GM13976 (cell line): ENCODE measurements at places on chromosomes 2 and 18.
A peak's percentile ranks its signal among the peaks of the same experiment; 100 is the strongest.

- no peak for DNase-seq
Observed at GRCh38 chr2:228700638-228701037, 519.2 kb upstream of the SPHKAP start.

DNA sequence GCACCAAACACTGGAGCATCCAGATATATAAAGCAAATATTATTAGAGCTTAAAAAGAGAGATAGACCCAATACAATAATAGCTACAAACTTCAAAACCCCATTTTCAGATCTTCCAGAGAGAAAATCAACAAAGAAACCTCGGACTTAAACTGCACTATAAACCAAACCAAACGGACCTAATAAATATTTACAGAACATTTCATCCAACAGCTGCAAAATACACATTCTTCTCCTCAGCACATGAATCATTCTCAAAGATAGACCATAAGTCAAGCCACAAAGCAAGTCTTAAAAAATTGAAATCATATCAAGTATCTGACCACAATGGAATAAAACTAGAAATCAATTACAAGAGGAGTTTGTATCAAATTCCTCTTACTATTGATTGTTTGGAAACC lies 140.2 kb upstream of the OTOS start:
- DNase-seq, result no peak

DNA sequence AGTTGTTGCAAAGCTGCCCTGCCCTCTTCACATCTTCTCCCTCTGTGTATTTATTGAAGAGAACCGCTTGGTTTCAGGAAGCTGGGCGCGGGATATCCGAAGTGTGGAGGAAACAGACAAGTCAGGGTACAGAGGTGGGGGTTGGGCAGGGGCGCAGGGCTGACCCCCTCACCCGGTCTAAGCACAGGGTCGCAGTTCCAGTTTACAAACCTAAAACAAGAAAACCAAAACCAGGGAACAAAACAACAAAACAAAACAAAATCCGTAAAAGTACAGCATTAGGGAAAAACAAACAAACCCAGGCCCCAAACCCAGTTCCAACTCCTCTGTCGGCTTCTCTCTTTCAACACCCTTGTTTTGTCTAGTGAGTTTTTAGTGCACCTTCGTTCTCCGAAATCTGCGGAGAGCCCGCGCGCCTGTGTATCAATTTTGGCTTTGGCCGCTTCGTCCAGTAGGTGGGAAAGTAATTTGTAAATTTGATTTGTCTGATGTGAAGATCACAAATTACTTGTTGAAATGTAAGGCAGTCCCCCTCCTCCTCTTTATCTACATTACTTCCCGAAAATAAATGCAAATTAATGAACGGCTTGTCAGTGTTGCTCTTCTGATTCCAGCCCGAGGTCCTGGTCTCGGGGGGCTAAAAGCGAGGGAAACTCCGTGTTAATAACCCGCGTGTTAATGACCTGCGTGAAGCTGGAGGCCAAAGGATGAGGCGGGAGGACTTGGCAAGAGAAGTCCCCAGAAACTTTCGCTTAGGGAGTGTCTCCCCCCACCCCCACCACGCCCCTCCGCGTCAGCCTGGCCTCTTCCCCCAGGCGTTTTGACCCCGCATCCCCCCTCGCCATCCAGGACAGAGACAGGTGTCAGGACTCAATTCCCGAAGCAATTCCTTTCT lies 6.9 kb downstream of the OTX1 start:
- no peak for DNase-seq

DNA sequence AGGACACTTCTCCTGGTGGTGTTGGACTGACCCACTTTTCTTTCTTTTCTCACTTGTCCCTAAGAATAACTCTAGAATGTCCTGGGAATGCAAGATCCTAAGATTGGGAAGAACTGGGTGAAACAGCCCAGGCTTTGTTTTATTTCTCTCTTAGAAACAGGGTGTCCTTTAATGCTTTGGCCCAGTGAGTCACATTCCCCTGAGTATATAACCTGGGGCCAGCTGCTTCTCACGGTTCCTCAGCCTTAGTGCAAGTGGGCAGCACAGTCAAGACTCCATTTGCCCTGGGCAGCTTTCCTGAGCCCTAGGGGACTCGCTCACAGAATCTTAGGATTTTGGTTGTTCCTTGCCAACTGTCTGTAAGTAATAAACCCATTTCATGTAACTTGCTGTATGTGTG lies 355.0 kb downstream of the DSC3 start:
- DNase-seq, result no peak

DNA sequence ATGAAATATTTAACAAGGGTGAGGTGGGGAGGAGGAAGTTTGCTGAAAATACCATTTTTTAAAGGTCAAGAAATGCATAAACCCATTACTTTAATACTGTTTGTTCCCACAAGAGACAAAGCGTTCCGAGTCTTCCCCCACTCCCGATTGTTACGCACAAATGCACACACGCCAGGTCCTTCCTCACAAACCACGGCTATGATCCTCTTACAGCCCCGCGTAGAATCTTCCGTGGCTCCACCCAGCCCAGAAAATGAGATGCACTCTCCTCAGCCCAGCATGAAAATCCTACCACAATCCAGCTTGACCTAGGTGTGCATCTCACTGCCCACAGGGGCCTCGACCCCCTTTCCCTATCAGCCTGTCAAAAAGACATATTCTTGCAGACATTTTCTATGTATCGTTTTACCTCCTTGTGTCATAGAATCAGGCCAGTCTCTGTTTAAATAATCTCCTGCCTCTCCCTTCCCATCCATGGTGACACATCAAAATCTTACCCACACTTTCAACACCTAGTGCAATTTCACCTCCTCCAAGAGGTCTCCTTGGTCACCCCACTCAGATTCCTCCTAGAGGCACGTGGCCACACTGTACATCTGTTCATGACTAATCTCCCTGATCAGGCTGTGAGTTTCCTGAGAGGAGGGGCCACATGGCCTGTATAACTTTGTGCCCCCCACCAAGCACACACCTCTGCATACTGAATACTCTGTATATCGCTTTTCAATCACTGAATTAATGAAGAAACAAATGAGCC lies 491.0 kb upstream of the KLHL29 start:
- DNase-seq, result no peak

DNA sequence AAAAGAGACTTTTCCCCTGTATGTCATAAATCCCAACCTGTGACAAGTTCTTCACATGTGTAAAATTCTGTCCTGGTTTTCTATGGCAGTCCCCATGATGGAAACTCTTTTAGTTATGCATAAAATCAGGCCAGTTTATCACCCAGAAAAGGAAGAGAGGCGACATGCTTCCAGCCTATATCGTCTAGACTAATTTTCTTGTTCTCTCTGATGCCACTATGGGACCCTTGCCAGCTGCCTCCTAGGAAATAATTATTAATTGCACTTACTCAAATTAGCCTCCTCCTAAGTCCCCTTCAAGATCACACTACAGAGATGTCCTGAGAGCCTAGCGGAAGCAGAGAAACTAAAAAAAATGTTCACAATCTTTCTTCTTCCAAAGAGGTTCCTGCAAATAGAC lies 722.4 kb downstream of the NRXN1 start:
- DNase-seq, result no peak

- DNase-seq, result no peak
Observed at GRCh38 chr18:48599391-48599790, 60.6 kb downstream of the CTIF start.

DNA sequence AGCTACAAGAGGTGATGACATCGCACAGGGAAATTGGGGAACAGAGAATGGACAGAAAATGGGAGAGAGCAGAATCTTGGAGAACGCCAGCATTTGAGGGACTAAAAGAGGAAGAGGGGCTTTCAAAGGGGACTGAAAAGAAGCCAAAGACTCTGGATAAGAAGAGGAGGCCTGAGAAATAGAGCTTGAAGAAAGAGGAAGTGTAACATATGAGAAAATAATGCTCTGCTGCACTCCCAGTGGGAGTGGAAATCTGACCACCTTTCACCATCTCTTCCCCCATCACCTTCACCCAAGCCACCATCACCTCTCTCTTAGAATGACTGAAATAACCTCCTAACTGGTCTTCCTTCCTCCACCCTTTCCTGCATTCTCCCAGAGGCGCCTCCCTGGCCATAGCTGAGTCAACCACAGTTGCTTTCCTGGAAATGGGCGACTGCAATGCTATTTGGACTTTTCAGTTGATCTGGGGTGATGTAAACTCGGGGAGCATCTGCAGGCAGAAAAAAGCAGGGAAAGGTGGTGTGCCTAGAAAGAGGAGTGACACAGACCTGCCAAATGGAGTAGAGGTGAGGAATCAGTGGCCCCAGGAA lies 16.8 kb downstream of the CXCR1 start:
- peak; percentile 34 for DNase-seq

DNA sequence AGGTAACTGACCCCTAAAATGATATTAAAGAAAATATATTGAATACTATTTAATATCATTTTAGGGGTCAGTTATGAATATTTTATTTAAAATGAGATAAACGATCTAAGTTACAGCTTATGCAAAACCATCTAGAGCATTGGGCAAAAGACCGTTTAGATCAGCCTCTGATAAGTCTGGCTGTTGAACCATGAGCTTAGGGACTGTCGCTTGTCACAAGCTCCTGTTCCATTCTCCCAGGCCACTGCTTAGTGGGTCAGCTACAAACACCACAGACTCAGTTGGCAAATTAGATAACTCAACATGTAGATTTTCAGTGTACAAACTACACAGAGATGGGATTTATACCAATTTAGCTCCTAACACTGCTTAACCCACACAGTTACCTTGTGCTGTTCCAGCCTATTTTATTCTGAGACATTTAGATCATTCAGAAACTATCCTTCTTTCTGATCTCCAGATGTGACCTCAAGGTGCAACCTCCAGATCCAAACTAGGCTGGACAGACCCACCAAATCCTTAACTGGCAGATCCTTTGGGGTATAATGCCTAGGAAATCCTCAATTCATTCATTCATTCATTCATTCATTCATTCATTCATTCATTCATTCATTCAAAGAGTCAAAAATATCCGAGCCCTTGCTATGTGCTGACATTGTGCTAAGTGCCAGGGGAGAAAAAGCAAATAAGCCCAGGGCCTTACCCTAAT lies 82.8 kb downstream of the HRH4 start:
- DNase-seq, result no peak

DNA sequence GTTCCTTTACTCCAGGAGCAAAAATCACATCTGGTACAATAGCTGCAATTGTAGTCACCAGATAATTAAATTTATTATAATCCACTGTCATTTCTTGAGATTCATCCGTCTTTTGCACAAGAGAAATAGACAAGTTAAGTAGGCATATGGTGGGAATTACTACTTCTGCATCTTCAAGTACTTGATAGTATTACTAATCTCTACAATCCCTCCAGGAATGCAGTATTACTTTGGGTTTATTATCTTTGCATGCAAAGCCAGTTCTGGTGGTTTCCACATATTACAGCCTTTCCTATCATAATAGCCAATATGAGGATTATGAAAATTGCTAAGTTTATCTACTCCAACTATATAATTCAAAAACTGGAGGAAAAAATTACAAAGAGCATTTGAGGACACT lies 254.1 kb downstream of the IKZF2 start:
- DNase-seq, result no peak

- DNase-seq, result no peak
Observed at GRCh38 chr2:113275556-113276215, 3.0 kb downstream of the PAX8 start.

DNA sequence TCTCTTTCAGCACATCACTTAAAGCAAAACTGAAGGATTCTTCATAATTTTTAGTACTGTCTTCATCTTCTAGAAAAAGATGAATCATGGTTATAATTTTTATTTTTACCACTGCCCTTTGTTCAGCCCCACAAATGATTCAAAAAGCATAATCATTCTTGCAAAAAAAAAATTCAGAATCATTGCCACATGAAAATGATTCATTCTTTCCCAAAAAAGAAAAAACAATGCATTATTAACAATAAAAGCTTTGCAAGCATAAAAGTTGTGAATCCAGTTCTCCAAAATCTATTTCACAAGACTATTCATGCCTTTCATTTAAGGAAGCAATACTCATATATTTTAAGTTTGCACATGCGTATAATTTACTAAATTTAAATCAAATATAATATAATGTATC lies 204.8 kb downstream of the RBM43 start:
- DNase-seq, result no peak

GRCh38 chr2:165877565-165878550 lies 75.7 kb downstream of the TTC21B start:
- DNase-seq, result peak; percentile 16

DNA sequence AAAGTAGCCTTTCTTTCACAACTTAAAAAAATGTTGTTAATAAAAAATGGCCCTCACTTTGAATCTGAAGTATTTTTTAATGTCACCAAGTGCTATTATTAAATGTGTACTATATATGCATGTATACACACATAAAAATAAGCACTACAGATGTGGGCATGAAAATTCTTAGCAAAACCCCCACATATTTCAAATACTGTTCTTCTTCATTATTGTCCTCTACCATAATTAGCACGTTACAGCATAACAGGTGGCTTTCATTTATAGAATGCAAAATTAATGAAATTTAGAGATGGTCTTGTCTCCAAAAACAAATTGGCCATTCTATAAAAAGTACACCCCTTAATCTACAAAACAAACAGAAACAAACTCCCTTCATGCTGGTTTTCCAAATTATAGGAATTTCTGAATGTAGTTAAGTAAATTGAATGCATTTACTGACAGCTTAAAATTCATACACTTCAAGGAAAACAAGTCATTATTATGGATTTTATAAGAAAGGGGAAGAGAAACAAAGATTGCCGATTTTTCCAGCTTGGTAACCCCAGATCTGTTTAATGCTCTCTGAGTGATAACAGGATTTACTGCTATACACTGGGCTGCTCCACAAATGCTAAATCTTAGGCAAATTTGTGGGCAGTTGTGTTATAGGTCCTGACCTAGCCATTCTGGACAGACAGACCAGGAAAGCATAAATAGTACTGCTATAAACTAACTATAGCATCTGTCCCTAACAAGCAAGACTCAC lies 67.2 kb downstream of the SPRED2 start:
- DNase-seq, result no peak

GRCh38 chr2:226671141-226671676 lies 128.4 kb downstream of the IRS1 start:
- no peak for DNase-seq

DNA sequence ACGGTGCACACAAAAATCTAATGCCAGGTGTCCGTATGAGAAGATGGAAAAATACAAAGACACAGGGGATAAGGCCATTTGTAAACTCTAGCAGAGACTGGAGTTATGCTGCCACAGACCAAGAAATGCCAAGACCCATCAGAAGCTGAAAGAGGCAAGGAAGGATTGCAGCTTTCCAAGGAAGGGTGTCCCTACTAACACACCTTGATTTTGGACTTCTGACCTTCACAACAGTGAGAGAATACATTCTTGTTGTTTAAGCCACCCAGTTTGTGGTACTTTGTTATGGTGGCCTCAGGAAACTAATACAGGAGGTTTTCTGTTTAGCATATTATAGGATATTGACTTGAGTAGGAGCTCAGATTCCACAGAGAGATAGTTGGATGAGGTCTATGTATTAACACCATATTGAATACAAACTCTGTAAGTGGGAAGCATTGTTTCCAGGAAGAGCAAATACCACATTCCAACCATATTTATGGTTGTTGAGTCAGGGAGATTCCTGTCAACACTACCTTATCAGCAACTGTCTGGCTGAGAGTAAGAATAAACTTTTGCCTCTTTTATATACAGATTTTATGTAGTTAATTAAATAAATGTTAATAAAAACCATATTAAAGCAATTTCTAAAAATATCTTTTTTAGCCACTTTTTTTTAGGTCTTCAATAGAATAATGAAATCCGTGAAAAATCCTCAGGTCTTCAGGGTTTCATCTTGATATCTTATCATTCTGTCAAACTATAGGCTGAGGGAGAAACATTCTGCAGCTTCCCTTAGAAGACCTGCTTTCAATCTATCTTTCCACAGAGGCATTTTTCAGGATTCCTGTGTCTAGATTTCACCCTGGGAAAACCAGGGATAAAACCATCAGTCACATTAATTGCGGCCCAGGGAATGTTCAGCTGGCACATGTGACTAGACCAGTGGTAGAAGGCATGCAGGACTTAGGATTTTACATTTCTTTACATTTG lies 35.4 kb upstream of the HNMT start:
- DNase-seq, result no peak
